ENCODE measurements at places on chromosomes 12 and 14.

DNA sequence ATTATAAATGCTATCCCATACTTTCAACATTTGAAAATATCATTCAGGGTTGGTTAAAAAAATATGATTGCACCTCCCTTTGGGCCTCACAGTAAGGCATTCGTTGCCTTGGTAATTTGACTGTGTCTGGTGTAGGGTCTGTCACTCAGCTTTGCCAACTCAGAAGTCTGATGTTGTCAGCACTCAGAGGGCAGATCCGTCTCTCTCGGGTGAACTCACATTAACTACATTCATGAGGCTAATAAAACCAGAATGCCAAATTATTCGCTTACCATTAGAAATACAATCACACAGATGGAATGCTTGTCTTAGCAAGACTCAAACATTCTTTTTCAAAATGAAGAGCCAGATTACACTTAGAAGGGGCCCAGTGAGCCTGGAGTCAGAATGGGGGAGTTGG lies 53.0 kb downstream of the NPAS3 start:
- DNase-seq, result no peak

GRCh38 chr12:32504591-32504990 lies 105.2 kb downstream of the FGD4 start:
- no peak for DNase-seq

DNA sequence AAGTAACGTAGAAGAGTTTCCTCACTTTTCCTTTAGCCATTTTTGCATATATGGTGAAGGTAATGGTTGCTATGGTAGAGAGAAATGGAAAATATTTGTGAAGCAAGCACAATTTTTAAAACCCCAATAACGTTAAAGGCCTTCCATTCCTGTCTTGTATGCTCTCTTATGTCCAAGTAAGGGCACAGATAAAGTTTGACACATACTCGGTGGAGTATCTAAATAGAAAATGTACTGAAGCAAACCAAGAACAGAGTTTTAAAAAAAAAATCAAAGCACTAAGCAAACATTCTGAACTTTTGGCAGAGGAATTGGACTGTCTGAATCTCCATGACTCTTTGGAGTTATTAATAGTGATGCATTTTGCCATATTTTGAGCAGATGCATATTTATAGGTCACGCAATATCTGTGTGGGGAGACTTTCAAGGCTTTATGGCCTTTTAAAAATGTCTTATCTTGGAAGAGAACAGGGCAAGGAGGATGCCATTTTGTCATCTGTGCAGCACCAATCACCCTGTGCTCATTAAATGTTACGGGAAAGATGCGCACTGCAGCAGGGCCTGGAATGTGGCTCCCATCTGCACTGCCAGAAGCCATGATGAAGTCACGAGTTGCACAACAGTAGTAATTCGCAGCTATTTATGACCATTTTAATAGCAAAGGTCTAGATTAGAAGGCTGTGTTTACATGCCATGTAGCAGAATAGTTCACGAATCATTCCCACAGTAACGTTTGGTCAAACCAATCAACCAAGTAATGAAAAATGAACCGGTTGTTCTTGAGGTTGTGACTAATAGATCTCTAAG lies 23.3 kb upstream of the AMIGO2 start:
- no peak for DNase-seq

GRCh38 chr12:120413901-120414695 lies 23.8 kb upstream of the COX6A1 start:
- no peak for DNase-seq

DNA sequence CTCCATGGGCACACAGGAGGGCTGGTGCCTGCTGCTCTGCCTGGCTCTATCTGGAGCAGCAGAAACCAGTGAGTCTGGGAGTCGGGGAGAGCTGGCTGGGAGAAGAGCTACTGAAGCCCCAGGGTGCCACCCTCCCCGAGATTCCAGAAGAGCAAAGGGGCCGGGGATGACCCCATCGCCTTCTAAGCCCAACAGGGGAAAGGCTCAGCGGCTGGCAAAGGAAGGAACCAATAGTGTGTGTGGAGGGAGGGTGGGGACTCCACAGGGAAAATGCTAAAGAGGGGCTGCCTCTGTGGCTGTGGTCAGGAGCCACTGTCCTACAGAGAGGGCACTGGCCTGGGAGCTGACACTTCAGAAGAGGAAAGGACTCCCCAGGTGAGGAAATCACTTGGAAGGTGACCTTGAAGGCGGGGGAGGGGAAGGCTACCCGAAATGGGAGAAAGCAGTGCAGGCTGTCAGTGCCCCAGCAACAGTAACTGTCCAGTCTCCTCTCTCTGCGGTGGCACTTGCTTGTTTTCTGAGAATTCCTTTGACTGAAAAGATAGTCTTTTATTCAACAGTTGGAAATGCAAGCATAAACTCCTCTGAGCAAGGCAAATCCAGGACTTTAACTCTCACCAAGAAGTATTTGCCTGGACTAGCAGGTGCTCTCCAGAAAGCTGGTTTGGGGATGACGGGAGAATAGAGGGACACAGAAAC lies 552 bp downstream of the TAPBPL start:
- DNase-seq, result no peak

GRCh38 chr12:64767495-64767894 lies 8.3 kb upstream of the GNS start:
- no peak for DNase-seq

DNA sequence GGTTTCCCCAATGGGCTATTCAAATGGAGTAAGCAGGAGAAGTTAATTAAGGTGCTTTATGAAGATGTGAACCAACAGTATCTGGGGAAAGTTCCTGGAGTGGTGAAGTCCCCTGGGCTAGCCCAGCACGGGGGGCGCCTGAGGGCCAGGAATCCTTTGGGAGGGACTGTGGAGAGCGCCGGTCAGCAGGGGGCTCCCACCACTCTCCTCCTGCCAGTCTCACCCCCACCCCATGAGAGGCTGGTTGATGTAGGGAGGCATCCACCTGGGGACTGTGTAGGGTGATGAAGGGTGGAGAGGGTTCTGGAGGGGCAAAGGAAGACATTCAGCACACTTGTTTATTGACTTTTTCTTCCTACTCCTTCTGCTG lies 4.4 kb downstream of the CEBPE start:
- no peak for DNase-seq

- no peak for DNase-seq
Measured at GRCh38 chr14:95497561-95498011, 18.9 kb downstream of the SYNE3 start.

DNA sequence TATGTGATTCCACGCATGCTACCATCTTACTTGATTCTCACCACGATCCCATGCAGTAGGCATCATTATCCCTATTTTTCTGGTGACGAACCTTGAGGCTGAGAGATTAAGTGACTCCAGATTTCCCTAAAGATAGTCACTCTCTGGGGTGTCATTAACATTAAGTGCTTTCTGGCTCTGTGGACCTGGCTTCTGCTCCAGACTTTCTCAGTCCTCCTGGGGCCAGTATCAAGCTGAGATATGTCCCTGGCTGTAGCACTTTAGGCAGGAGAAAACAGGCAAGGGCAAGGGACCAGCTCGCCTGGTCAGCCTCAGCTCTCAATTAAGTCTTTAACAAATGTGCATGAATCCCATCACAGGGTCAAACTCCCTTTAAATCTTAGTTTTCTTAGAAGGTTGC lies 38.3 kb upstream of the PRB2 start:
- no peak for DNase-seq

- DNase-seq, result no peak
Measured at GRCh38 chr14:23613242-23614070, 22.7 kb upstream of the DHRS2 start.

- no peak for DNase-seq
Measured at GRCh38 chr12:22130671-22131070, 84.7 kb downstream of the CMAS start.

- peak; percentile 6 for DNase-seq
Measured at GRCh38 chr14:77181603-77182437, at the start of gene TMEM63C. Gene TMEM63C (plus strand): TSS chr14:77181798. CDS start chr14:77218814, 37,016 bp downstream.

GRCh38 chr12:21751517-21751916 lies 23.0 kb downstream of the KCNJ8 start:
- no peak for DNase-seq

- DNase-seq, result no peak
Measured at GRCh38 chr14:36863271-36863670, 201.6 kb downstream of the PAX9 start.

DNA sequence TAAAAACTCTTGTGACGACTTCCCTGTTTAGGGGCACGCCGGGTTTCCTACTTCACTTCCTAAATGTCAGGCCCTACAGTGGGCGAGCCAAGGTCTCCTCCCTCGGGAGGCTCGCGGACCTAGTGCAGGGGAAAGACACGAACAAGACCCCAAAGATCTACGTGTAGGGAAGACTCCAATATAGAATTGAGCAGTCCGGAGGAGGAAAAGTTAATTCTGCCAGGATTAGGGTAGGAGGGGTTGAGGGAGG lies 564 bp downstream of the ATXN3 start:
- no peak for DNase-seq

- no peak for DNase-seq
Measured at GRCh38 chr12:93959657-93960056, 188.7 kb upstream of the PLXNC1 start.
